ENCODE measurements at places on chromosomes 13 and 19.

DNA sequence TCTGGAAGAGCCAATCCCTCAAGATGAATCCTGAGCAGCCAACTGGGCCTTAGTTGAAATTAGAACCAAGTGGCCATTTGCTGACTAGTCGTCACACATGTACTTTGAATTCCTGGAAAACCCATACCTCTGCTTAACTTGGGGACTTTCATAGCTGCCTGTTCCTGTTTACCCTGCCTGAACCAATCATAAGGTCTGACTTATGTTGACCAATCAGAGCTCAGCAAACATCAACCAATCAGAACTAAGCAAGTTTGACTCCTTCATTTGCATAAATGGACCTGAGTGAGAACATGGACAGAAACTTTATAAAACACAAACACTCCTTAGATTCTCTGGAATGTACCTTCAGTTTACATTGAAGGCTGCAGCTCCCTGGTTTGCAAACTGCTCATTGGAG, 50.8 kb downstream of the LATS2 start:
- DNase-seq: no peak

GRCh38 chr13:23321535-23322241, 111.8 kb downstream of the SACS start:
- peak; percentile 15 for DNase-seq

- no peak for DNase-seq
Observed at GRCh38 chr19:48090281-48090802, 20.3 kb downstream of the PLA2G4C start.

DNA sequence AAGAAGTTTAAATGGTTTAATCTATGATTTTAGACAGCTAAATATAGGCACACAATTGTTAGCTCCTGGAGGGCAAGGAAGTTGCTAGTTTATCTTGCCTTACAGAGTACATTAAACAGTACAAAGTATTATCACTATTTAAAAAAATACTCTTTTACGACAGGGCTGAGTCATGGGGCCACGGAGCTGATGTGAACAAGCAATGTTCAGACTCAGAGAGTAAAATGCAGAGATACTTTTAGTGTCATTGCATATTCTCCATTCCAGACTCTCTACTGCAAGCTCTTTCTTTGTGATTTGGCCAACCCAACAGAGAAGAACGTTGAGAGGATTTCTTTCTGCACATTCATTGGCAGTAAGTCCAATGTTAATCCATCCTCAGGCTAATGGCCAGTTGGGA, 352.4 kb downstream of the SPRY2 start:
- DNase-seq: no peak

GRCh38 chr13:98571955-98572662, 4.8 kb downstream of the STK24 start:
- DNase-seq: peak; percentile 27

GRCh38 chr19:40143612-40144011, 47.6 kb upstream of the MAP3K10 start:
- peak; percentile 36 for DNase-seq

GRCh38 chr13:30884543-30884942, 21.5 kb upstream of the MEDAG start:
- no peak for DNase-seq

- no peak for DNase-seq
Observed at GRCh38 chr19:55113570-55114039, 3.8 kb downstream of the PPP1R12C start.

DNA sequence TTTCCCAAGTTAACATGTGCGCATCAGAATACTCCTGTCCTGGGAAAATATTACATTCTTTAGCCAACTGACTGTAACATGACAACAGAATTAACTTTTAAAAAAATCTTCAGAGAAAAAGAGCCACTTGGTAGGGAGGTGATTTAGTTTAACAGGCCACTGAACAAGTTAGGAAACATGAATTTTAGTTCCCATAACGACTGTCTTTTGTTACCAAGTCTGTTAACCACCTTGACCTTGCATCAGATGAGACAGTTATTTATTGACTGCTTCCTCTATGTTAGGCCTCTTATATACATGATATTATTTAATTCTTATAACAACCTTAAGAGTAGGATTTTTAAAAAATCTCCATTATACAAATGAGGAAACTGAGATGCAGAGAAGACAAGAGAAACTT, 268.6 kb downstream of the NDFIP2 start:
- no peak for DNase-seq

DNA sequence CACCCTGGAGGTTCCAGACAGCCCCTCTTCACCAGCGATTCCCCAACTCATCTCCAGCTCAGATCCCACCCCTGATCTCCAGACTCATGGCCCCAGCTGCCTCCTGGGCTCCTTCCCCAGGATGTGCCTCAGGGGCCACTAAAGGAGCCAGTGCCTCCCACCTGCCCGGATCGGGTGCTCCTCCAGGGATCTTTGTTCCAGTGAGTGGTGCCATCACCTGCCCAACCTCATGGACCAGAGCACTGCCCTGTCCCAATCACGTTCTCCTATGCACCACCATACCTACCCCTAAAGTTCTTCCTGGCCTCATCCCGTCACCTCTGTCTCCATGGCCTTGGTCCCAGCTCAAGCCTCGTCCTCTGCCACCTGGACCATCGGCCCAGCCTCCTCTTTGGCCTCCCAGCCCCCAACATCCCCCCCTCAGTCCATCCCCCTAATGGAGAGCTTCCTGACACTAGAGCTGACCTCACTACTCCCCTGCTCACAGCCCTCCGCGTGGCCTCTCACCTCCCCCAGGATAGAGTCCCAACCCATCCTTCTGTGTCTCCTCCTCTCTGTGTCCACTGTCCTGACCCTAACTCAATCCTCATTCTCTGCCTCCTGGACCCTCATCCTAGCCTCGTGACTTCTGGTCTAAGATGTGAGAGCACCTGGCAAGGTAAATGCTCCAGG, 8.8 kb upstream of the GARIN5A start:
- DNase-seq: no peak

- no peak for DNase-seq
Observed at GRCh38 chr13:40457929-40458719, 208.3 kb downstream of the FOXO1 start.

DNA sequence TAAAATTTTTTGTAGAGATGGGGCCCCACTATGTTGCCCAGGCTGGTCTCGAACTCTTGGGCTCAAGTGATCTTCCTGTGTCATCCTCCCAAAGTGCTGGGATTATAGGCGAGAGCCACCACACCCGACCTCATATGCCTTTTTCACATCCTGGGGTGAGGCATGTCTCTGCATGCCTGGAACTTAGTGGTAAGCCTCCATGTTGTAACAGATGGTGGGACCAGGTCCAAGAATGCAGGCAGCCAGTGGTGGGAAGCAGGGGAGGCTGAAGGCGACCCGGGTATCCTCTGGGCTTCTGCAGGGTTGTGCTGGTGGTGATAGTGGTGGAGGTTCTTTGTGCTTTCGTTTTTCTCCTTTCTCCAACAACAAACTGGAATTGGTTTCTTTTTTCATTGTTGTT, 30.1 kb upstream of the CCDC124 start:
- no peak for DNase-seq

DNA sequence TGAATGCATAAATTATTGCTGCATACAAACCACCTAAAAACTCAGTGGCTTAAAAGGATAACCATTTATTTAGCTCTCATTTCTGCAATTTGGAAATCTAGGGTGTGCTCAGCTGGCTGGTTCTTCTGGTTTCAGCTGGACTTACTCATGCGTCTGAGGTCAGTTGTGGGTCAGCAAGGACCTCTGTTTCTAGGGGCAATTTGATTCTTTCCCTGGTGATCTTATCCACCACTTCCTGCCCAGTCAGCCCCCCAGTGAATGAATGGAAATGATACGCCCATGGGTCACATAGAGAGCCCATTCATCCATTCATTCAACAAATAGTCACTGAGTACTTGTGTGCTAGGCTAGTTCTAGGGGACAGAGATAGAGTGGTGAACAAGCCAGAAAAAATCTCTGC, 9.9 kb downstream of the FXYD5 start:
- no peak for DNase-seq

GRCh38 chr19:1673645-1674292, 21.4 kb upstream of the TCF3 start:
- DNase-seq: no peak

DNA sequence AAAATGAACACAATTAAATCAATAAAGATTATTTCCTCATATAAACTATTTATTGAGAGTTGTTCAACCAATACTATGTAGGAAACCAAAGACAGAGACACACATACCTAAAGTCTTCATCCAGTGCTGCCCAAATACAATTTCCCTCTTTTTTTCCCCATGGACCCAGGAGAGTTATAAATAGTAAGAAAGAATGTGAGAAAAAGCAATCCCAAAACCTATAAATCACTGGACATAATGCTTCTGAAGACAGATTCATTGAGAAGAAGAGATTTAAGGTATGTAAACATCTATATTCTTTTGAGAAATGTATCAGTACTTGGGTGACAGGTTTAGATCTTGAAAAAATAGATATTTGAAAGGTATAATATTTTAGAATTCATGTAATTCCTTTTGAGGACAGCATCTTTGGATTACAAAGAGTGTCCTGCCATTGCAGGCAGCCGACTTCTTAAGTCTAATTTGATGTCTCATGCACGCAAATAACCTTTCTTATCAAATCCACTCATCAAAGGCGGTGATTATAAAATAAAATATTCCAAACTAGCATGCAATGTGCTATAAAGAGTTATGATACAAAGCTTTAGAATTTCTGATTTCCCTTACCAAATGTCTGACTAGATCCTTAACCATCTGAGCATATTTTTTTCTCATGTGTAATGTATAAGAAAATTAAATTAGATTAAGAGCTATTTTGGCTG, 739.4 kb downstream of the LIG4 start:
- DNase-seq: no peak

DNA sequence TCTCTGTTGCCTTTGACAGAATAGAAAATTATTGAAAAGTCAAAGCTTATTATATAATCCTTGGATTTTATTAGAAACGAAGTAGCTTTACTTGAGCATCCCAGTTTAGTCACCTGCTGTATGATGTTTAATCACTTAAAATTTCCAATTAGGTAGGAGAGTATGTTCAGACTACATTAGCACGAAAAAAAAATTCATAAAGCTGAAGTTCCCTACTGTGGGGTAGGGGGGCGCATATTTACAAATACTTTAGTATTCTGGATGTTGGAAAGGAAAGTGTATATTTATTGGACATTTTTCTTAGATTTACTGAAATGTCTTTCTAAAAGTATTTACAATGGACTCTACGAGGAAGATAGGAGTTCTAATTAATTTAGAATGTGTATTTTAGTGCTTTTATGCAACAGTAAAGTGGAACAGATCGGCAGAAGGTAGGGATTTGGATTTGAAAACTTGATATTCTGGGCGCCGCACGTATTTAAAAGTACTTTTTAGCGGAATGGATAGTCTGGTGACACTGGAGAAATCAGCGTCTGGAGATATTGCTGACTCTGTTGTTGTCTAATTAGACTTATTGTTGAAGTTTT, 1.9 kb downstream of the CDK8 start:
- DNase-seq: no peak

DNA sequence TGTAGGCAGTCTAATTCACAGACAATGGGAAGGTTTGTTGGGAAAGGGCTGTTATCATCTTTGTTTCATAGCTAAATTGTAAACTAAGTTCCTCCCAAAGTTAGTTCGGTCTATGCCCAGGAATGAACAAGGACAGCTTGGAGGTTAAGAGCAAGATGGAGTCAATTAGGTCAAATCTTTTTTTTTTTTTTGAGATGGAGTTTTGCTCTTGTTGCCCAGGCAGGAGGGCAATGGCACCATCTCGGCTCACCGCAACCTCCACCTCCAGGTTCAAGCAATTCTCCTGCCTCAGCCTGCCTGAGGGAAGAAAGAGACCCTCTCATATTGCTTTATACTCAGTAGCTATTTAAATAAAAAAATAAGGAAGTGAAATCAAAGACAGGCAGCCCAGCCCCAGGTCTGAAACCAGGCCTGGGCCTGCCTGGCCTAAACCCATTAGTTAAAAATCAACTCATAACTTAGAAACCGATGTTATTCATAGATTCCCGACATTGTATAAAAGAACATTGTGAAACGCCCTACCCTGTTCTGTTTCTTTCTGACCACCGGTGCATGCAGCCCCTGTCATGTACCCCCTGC, 297.4 kb upstream of the SGCG start:
- DNase-seq: no peak

DNA sequence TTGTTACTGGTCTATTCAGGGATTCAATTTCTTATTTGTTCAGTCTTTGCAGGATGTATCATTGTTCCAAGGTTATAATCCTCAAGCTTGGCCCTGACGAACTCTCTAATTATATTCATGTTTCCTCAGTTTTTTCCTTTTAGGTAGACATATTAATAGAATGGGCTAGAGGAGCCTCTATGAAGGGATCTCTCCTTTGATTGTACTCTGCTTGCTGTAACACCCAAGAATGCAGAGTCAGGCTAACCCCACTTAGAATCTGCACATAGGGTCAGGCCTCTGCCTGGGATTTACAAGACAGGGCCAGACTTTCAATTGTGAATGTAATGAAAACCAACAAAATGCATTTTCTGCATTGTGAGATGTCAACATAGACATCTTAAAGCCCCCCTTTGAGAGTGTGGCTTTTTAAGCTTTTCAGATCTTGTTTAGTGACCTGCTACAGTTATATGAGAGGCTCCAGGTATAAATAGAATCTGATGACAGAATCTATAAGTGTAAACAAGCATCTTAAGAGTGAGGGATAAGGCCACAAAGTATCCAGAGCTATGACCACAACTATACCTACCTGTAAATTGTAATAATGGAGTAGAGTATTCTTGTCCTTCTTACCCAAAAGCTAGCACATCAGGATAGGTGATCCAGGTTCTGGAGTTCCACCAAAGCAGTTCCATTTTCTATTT, 5.5 kb downstream of the ZNF493 start:
- no peak for DNase-seq

DNA sequence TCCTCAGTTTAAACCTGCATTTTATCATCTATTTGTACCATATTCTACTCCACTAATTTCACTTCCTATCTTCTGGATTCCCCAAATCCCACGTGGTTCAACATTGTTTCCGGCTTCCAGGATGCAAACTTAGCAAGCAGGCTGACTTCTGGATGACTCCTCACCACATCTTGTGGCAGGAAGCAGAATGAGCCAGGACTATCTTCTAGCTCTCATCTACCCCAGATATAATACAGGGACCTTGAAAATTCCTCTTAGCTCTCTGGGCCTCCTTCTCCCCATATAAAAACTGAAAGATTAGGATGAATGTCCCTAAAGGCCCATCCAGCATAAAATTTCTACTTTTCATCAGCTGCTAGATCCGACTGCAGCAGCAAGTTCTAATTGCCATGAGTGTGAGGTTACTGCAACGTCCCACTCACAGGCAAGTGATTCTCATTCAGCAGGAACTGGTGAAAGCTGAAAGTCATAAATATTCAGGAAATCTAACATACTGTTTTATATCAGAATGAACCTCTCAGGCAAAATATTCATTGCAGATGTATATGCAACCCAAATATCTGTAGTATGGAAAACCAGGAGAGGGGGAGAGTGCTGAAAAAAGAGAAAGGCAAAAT, 93.4 kb downstream of the KCTD12 start:
- DNase-seq: no peak

- no peak for DNase-seq
Observed at GRCh38 chr13:92390217-92390616, 836.4 kb upstream of the GPC6 start.

DNA sequence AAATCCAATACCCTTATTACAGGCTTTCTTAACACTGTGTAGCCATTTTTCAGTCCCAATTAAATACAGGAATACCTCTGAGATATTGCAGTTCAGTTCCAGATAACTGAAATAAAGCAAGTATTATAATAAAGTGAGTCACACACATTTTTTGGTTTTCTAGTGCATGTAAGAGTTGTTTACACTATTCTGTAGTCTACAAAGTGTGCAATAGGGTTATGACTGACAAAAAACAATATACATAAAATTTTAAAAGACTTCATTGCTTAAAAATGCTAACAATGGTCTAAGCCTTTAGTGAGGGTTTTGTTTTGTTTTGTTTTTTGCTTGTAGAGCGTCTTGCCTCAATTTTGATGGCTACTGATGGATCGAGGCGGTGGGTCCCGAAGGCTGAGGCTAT, 434.4 kb upstream of the NBEA start:
- no peak for DNase-seq

Measured in stimulated activated CD4-positive, alpha-beta T cell treated with anti-CD3 and anti-CD28 coated beads, Interleukin-4, amount 100 ng/mL, for 24 hours (primary cell).